Left ventricle myocardium inferior (tissue), 1 donor: ENCODE measurements at places on chromosomes 16 and 17. TPM values are rescaled to one million over a fixed set of nuclear protein-coding genes. Genes with fewer than 3 reads are reported as not detected.

PPP1R27 gene
- 0.25 TPM for total RNA-seq

GDPD3 gene
- total RNA-seq: 2.3 TPM

- DNase-seq: no peak
These were observed 42.1 kb downstream of the ITGAM start for GRCh38 chr16:31301708-31302400.

- DNase-seq: no peak
These were observed 93.5 kb downstream of the NPIPB11 start for GRCh38 chr16:29312835-29313558.

DNA sequence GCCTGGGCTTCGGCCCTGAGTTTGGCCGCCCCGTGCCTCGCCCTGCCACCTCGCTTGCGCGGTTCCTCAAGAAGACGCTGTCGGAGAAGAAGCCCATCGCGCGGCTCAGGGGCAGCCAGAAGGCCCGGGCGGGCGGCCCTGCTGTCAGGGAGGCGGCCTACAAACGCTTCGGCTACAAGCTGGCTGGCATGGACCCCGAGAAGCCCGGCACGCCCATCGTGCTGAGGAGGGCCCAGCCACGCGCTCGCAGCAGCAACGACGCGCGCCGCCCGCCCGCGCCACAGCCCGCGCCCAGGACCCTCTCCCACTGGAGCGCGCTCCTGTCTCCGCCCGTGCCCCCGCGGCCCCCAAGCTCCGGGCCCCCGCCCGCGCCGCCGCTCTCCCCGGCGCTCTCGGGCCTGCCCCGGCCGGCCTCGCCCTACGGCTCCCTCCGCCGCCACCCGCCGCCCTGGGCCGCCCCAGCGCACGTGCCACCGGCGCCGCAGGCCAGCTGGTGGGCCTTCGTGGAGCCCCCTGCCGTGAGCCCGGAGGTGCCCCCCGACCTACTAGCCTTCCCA, 12.0 kb downstream of the MYO15A start:
- no peak for DNase-seq
